ENCODE measurements at places on chromosomes 11 and 22. TPM values are rescaled to one million over a fixed set of nuclear protein-coding genes. Genes with fewer than 3 reads are reported as not detected.

The PATE2 gene
- total RNA-seq: not detected

The CARNS1 gene
- 1.7 TPM for total RNA-seq

The ZP1 gene
- not detected for total RNA-seq

The CDC42EP1 gene
- 46.2 TPM for total RNA-seq

The KRTAP5-11 gene
- not detected for total RNA-seq

GRCh38 chr22:17980638-17981051, 43.7 kb downstream of the MICAL3 start:
- no peak for DNase-seq
- H3K27me3 ChIP-seq: no peaks in the 10 kb centered on the region
- H3K27ac ChIP-seq: no peak overlapping the region
- H3K4me3 ChIP-seq: no peak overlapping the region
- H3K36me3 ChIP-seq: no peaks in the 10 kb centered on the region

DNA sequence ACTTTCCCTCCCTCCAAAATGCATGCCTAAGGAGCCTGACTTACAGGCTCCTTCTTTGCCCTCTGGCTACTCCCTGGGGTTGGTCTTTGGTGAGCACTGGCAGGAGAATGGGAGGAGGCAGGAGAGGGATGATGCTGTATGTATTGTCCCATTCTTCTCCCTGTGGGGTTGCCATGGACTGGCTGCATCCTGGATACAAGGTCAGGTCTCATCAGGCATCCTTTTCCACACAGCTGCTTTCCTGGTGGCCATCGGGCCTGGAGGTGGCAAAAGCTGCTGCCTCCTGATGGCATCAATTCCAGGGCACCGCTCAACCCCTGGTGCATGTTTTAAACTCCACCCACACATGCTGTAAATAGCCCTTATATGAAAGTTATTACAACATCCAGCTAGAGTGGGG, 257.2 kb downstream of the ETS1 start:
- no peak for DNase-seq
- no peaks in the 10 kb centered on the region for H3K27me3 ChIP-seq
- H3K4me3 ChIP-seq: no peak overlapping the region
- H3K4me1 ChIP-seq: no peaks in the 10 kb centered on the region
- H3K27ac ChIP-seq: no peak overlapping the region

DNA sequence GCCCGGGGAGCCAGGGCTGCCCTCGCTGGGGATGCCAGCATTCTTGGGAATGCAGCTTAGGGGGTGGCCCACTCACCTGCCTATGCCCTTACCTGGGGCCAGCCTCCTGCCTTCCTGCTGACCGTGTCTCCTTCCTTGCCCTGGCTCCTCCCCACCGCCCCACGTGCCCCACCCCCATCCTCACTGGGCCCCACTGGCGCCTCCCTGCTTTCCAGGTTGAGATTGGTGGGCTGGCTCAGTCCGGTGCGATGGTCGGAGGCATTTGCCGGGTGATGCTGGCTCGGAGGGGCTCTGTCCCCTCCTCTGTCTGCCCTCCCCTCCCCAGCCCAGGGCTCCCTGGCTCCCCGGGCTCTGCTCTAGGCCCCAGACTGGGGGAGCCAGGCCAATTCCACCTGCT, 34.1 kb upstream of the GRAMD4 start:
- no peak for DNase-seq
- H3K27me3 ChIP-seq: no peaks in the 10 kb centered on the region
- no peak overlapping the region for H3K4me3 ChIP-seq
- no peaks in the 10 kb centered on the region for H3K36me3 ChIP-seq

DNA sequence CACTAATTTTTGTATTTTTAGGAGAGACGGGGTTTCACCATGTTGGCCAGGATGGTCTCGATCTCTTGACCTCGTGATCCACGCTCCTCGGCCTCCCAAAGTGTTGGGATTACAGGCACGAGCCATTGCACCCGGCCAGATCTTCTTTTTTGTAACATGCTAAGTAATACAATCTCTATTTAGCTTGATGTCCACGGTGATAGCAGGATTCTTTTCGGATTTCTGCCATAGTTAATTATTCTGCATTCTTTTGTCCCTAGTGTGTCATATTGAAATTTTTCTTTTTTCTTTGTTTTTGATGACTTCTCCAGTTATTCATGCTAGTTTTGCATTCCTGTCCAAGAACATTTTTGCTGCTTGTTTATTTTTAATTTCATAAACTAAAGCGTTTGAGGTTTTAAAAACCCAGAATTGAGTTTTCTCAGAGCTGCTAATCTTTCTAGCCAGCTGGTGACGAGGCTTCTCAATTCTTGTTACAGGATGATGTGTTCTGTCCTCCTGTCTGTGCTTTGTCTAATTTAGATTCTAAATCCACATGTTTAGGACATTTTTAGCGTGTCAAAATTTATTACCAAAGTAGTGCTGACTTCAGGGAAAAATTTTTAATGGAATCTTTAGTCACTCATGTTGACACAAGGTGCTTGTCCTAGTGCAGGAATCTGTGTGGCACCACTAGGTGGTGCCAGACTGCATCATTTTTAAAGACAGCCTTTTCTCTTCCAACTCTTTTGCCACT, 21.8 kb downstream of the NF2 start:
- H3K27me3 ChIP-seq: no peaks in the 10 kb centered on the region
- DNase-seq: no peak
- no peak overlapping the region for H3K4me3 ChIP-seq
- H3K4me1 ChIP-seq: peaks cover 45% of the 10 kb centered on the region

GRCh38 chr11:823441-824291, 4.1 kb upstream of the CRACR2B start:
- H3K27me3 ChIP-seq: no peaks in the 10 kb centered on the region
- H3K4me3 ChIP-seq: no peak overlapping the region
- no peak for DNase-seq
- no peaks in the 10 kb centered on the region for H3K36me3 ChIP-seq

DNA sequence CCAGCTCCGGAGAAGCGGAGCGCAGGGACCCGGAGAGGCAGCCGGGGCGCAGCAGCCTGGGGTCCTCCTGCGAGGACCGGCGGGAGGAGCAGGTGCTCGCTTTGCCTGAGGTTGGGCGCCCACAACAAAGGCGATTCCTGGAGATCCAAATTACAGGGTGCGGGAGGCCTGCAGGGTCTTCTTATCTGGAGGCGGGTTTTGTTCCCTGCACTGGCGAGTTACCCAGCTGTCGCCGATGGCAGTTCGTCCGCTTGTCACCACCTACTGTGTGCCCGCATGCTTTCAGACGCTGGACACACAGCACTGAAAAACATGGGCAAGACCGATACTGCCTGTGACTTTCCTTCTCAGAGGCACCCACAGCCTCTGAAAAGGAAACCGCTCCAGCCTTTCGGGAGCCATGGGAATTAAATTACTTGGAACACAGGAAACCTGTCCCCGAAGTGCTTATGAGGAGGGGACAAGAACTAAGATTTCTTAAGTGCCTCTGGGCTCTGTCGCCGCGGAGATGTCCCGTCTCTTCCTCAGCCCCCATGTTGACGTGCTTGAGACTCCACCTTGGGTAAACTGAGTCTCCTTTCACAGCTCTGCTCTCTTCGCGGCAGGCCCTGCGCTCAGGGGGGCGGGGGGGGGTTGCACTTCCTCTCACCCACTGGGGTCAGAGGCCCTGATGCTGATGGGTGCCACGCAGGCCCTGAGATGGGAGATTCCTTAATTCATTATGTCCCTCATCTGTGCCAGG, 1.3 kb upstream of the ZFTA start:
- peak overlapping the region; percentile 85 for H3K27ac ChIP-seq
- no peaks in the 10 kb centered on the region for H3K27me3 ChIP-seq
- H3K36me3 ChIP-seq: no peaks in the 10 kb centered on the region
- DNase-seq: peak; percentile 88
- peak overlapping the region; percentile 62 for H3K4me3 ChIP-seq
- H3K4me1 ChIP-seq: peaks cover 33% of the 10 kb centered on the region
